Adipocyte (in vitro differentiated cells): ENCODE measurements at places on chromosomes 12 and 14.
A peak's percentile ranks its signal among the peaks of the same experiment; 100 is the strongest.

- peak; percentile 84 for DNase-seq
These were observed 126.1 kb downstream of the GCH1 start for GRCh38 chr14:54776361-54777001.

DNA sequence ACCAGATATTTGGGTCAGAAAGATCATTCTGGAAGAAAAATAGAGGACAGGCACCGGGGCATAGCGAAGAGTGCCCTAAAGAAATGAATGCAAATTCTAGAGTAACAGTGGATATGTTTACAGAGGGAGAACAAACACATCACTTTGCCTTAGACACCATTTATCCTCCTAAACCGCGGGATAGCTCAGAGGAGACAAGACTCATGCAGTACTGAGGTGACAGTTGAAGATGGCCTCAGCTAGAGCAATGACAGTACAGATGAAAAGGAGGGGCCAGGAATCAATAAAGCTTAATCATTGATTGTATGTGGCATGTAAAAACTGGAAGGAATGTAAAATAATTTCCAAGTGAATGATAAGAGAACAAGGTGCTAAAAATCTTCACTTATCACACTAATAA is 10.5 kb upstream of the PPP1R12A start:
- DNase-seq: no peak

DNA sequence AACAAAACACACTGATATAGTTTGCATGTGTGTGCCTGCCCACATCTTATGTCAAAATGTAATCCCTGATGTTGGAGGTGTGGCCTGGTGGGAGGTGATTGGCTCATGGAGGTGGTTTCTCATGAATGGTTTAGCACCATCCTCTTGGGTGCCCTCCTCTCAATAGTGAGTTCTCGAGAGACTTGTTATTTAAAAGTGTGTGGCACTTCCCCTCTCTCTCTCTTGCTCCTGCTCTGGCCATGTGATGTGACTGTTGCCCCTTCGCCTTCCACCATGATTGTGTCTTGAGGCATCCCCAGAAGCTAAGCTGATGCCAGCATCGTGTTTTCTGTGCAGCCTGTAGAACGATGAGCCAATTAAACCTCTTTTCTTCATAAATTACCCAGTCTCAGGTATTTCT is 454.1 kb upstream of the DCN start:
- no peak for DNase-seq

DNA sequence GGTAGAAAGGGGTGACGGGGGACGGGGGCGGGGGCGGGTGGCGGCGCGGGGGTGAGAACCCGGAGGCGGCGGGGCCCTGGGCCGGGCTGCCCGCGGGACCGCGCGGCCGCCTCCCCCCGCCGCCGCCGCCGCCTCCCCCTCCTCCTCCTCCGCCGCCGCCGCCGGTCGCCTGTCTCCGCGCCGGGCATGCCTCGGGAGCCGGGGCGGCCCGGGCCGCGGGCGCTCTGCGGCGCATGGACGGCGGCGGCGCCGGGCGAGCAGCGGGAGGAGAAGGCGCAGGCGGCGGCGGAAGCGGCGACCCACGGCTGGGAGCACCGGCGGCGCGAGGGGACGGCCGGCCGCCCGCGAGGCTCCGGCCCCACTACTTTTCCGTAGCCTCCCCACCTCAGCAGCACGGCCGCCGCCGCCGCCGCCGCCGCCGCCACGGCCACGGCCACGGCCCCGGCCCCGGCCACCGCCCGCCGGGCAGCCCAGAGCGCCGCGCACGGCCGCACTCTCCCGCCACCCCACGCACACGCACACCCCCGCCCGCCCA is at the start of gene NPAS3:
Gene NPAS3, plus strand, starts transcription at position 161 of the 535 bp plus-strand sequence.
- DNase-seq: peak; percentile 59

GRCh38 chr12:905261-906031 is 44.0 kb downstream of the RAD52 start:
- DNase-seq: no peak

DNA sequence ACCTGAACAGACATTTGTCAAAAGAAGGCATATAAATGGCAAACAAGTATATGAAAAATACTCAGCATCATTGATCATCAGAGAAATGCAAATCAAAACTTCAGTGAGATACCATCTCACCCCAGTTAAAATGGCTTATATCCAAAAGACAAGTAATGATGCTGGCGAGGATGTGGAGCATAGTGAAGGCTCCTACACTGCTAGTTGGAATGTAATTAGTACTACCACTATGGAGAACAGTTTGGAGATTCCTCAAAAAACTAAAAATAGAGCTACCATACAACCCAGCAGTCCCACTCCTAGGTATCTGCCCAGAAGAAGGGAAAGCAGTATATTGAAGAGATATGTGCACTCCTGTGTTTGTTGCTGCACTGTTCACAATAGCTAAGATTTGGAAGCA is 146.1 kb downstream of the TGFB3 start:
- DNase-seq: no peak

- peak; percentile 14 for DNase-seq
These were observed 153.8 kb upstream of the DDHD1 start for GRCh38 chr14:53306911-53307310.

DNA sequence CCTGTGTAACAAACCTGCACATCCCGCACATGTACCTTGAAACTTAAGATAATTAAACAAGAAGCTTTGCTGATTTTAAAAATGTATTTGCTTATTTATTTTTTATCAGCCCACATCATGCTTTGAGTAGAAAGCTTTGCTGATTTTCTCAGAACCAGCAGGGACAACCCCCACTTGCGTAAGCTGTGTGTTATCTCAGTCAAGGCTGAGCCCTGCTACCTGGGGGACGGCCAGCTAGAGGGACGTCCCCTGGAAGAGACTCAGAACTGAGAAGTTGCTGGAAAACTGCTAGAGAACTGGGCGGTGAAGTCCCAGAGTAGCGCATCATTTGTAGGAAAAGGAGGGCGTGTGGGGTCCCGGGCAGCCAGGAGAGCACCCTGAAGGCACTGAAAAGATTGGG is 4.1 kb upstream of the PLEK2 start:
- no peak for DNase-seq

DNA sequence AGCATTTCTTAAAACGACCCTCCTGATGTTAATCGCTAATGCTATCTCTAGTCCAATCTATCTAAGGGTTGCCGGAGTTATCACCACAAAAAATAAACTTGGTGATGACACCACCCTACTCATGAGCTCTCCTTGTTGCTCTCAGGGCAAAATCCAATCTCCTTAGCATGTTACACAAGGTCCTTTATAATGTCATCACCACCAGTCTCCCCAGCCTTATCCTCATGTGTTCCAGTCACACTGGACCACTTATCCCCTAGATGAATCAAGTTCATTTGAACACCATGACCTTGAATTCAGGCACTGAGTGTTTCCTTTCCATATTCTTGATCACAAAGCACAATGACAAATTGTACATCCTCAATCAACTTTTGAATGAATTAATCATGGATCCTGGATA is 19.0 kb upstream of the DRAM1 start:
- no peak for DNase-seq

DNA sequence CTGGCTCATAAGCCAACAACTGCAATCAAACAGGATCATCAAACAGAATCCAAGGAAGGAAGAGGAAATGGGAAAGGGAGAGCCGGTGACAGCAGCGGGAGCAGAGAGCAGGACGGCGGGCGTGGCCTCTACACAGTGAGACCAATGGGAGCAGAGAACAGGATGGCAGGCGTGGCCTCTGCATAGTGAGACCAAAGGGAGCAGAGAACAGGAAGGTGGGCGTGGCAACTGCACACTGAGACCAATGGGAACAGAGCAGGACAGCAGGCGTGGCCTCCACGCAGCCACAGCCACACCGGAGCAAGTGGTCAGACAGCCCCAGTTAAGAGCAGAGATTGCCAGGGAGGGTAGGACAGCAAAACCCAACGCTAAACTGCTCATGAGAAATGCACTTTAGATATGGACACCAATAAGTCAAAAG is 16.4 kb downstream of the LRCOL1 start:
- DNase-seq: peak; percentile 87

DNA sequence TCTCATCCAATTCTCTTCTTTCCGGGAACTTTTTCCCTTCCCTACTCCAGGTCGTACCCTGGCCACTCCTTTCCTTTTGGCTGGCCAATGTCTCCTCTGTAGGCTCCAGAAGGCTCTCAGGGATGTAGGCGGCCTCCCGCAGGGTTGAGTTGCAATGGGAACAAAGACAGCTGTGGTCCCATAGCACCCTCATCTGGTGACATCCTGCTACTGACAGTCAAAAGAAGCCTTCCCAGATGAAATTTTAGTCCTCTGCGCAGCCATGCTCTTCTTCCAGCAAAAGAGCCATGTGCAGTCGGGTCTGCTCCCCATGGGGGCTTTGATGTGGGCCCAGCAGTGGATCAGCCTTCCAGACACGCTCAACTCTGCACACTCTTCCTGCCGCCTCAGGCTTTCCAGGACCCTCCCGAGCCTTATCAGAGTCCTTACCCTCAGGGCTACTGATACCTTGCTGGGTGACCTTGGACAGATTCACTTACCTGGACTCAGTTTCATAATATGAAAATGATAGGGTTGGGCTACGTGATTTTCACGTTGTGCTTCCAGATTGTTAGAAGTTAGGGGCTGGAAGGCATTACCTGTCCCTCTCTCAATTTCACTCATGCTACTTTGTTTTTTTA is 5.5 kb upstream of the CELA1 start:
- DNase-seq: peak; percentile 72

- DNase-seq: peak; percentile 88
These were observed 4.4 kb downstream of the TXNRD1 start for GRCh38 chr12:104219908-104220404.

DNA sequence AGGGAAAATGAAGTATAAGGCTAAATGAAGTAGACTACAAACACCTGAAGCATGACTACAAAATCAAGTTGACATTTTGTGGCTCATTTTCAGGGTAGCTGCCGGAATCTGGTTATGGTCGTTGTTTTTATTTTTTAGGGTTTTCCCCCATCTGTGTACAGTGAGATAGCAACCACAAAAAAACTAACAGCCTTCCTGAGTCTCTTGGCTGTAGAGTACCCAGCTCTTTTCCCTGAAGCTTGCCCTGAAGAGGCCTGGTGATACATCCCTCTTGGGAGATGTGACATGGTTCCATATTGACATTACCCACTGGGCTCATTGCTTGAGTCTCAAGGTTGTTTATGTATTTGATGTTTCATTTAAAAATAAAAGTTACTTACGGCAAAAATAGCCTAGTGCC is 424.0 kb downstream of the ZFP36L1 start:
- DNase-seq: no peak

DNA sequence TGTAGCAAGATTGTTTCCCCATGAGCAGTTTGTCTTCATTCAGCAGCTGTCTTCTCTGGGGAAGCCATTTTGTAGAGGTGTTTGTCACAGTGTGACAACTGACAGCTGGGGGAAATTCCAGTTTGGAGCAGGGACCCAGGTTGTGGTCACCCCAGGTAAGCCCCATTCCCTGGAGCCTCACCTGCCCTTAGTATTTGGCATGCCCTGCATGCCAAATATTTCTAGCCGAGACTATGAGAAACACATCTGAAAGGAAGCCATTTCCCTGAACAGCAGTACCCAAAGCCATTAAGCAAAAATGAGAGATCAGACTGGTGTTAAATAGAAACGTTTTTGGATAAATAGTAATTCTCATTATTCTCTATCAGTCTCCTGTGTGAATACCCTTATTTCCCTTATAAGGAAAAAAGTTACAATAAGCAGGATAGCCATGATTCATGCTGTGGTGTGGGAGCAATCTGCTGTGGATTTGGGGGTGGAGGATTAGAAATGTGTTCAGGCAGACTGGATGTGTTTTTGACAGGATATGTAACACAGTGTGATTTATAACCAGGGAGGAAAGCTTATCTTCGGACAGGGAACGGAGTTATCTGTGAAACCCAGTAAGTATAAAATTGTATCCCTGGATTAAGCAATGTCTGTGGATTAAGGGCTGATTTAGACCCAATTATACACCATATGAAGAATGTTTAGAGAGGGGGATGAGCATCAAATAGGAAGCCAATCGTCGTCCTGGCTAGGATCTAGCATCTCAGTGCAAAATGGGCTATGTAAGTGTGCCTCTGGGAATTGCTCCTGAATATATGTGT is 68.9 kb downstream of the DAD1 start:
- DNase-seq: peak; percentile 9

DNA sequence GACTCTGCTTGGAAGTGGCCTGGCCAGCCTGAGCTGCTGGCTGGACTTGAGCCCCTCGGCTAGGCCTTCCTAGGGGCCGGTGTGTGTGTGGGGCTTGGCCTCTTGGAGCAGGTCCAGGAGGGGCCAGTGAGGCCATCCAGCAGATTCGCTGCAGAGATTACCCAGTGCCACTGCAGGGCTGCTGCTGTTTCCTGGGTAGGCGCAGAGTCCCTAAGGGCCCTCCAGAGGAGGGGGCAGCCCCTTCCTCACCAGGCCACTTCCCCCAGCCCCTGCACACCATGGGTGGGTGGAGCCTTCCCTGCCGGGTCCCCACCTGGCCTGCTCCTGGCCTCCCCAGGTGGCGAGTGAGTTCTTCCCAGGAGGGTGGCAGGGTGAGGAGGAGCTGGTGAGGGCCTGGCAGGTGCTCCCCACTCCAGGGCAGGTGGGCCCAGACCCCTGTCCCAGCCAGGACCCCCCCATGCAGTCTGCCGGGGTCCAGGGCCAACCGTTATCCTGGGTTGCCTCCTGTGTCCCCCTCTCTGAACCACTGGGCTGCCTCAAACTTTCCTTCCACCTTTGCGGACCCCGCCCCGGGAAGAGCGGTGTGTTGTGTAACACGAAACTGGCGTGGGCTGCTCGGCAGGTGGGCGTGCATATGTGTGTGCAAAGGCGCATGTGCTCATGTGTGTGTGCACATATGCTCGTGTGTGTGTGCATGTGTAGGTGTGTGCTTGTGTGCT is 25.1 kb downstream of the ASPG start:
- DNase-seq: no peak

DNA sequence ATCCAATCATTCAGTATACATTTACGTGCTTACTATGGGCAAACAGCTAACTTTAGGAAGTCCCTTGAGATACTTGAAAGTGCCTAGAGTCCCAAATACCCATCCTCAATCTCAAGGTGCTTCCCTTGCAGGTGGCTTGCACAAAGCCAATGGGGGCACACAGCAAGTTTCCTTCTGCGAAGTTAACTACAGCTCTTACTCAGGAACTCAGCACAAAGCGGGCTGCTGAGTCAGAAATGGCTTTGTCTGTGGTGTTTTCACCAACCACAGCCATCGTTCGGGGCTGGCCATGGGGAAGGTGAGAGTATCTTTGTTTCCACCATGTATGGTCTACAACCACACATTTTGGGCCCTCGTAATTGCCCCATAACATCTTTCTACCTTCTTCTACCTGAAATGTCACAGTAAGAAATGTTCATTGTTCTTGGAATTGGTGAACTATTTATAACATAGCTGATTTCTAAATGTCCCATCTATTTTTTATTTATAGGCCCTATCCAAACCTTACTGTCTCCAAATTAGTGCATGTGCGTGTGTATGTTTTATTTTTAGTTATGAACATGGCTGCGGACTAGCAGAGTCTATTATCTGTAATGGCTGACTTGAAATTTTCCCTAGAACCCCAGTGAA is 13.9 kb downstream of the MFAP5 start:
- no peak for DNase-seq

- DNase-seq: no peak
These were observed 2.8 kb downstream of the FBXL14 start for GRCh38 chr12:1591543-1591942.

GRCh38 chr14:98826618-98827017 is 445.4 kb downstream of the BCL11B start:
- DNase-seq: no peak

- no peak for DNase-seq
These were observed 452.4 kb downstream of the RAD51B start for GRCh38 chr14:68271913-68272391.

- no peak for DNase-seq
These were observed 109.7 kb downstream of the ANO4 start for GRCh38 chr12:100904270-100904669.

- DNase-seq: no peak
These were observed 6.8 kb upstream of the PSMA6 start for GRCh38 chr14:35285168-35286002.
